ENCODE measurements at places on chromosomes 1 and 21.
A peak's percentile ranks its signal among the peaks of the same experiment; 100 is the strongest.

DNA sequence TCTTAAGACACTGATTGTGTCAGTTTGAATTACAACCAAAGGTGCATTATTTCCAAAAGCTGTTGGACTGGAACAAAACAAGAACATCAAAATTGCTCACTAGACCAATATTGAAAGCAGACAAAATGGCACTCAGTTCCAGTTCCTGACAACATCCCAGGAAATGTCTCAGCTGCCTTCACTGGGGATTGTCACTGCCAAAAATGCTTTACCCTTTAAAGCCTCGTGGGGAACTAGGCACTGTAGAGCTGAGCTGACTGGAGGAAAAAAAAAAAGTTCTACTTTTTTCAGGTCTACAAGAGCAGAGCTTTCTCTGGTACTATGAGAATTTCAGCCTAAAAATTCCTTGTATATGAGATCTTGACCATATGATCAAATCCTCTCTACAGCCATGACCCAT, 21.9 kb downstream of the GPR52 start:
- DNase-seq, result no peak

GRCh38 chr1:182392050-182393028, 749 bp upstream of the GLUL start:
- DNase-seq, result no peak

DNA sequence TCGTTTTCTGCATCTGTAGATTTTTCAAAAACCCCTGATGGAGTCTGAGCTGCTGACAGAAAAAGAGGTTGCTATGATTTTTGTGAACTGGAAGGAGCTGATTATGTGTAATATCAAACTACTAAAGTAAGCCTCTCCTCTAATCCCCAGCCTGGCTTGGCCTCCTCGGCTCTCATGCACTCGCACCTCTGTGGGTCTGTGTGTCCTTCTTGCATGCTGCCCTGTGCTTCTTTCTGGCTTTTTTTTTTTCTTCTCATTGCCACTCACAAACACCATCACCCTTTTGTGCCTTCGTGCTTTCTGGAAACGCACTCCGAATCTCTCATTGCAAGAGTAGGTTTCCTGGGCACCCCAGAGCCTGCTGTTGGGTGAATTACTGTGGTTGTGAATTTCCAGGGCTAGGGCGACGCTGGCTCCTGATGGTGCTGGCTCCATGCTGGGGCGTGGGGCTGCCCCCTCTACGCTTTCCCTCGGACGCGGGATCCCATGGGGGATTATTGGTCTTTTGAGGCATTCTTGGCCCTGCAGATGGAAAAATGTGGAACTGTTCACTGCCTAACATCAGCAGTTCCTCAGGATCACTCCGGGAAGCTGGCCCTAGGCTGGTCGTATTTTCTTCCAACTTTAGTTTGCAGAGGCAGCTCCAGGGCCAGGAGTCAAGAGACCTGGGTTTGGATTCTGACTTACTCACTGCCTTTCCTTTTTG, 56.8 kb downstream of the ATP5PO start:
- DNase-seq, result no peak

DNA sequence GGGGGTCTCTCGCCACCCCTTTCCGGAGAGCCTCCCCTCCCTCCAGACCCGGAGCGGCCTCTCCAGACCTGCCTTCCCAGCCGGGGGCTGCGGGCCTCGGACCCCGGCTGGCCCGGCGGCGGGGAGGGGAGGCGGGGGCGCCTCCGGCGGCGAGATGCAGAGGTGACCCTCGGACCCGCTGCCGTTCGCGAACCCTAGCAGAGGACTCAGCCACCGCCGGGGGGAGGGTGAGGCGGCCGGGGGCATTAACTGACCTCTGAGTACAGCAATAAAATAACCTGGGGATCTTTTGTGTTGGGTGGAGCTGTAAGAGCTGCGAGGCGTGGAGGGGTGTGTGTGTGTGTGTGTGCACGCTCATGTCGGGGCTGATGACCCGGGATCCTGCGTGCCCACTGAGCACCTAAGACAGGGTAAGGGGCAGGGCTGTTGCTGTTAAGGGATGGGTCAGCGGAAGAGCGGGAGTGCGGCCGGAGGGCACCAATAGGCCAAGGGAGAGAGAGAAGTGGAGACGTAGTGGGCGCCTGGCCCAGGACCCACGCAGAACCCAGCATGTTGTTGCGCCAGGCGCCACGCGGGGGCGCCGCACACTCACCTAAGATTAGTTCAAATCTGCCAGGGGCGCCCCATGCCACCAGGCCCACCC, 6.3 kb downstream of the HAPLN2 start:
- peak; percentile 45 for DNase-seq

- DNase-seq, result no peak
Observed at GRCh38 chr21:36965720-36966065, 776 bp downstream of the HLCS start.

DNA sequence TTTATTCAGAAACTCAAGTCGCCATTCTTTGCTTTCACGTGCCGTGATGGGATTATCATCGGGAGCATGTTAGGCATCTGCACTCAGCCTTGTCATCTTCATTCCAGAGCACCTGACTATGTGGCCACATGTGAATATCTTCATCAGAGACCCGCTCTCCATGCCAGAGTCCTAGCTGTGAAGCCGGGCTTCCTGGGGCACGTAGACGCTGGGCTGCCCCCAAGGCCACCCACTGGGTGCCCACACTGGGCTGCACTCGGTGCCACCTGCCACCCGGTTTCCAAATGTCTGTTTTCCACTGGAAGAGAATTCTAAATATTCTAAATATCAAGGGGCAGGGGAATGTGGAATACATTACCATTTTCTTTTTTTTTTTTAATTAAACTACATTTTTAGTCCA, 43.8 kb downstream of the SLC37A1 start:
- no peak for DNase-seq

- DNase-seq, result no peak
Observed at GRCh38 chr1:197994907-197995407, 77.8 kb downstream of the LHX9 start.

GRCh38 chr1:11946647-11947046, 12.1 kb downstream of the PLOD1 start:
- DNase-seq, result no peak

- no peak for DNase-seq
Observed at GRCh38 chr1:51281807-51282206, 45.7 kb downstream of the RNF11 start.

GRCh38 chr1:170001266-170001665, 73.2 kb downstream of the KIFAP3 start:
- no peak for DNase-seq

DNA sequence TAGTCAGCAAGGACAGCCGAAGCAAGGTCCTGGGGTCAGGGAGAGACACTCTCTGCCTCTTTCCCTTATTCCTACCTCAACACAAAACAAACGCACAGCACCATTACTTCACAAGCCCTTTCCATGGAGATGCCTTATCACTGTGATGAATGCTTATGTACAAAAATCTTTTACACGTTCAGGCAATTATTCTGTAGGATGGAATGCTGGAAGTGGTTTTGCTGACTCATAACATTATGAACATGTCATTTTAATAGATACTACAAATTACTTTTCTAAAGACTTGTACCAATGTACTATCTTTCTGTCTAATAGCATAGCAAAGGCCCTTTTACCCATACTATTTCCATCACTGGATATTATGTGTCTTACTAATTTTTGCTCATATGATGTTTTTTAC, 98.4 kb downstream of the TTLL7 start:
- no peak for DNase-seq

- DNase-seq, result peak; percentile 69
Observed at GRCh38 chr21:41361786-41362604, at the start of gene MX2. Gene MX2, plus strand, starts transcription at chr21:41362027. Its CDS starts 14,880 bp downstream, at chr21:41376907.

DNA sequence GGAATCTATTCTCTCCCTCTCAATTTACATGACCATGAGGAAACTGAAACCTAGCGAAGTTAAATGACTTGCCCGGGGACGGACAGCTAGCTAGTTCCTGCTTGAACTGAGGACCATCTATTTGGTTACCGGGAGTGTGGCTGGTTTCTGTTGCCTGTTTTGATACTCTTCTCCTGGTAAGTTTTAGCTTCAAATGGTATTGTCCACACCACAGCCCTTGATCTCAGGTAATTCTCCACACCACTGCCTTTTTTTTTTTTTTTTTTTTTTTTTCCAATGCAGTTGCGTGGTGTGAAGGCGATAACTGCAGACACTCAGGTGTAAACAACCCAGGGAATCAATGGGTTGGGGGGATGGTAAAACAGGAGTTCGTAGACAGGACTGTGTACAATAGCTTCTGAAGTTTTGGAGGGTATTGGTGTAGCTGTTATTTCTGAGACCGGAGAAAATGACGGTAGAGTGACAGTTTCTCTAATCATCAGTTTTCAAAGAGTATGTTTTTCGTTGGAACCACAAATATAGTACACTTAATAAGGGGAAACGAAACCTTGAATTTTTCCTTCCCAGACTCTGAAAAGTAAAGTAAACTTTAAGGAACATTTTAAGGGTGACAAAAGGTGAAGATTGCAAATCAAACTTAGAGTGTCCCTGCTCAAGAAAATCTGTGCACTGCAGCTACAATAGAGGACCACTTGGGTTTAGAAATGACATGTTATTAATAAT, 125.3 kb upstream of the CACYBP start:
- no peak for DNase-seq

GRCh38 chr1:94801919-94802546, 18.1 kb upstream of the SLC44A3 start:
- no peak for DNase-seq

GRCh38 chr1:44559330-44559729, 115.0 kb downstream of the TMEM53 start:
- no peak for DNase-seq

GRCh38 chr1:98210064-98210463, 289.2 kb upstream of the DPYD start:
- no peak for DNase-seq

- DNase-seq, result no peak
Observed at GRCh38 chr1:119595606-119596005, 52.5 kb downstream of the ZNF697 start.

DNA sequence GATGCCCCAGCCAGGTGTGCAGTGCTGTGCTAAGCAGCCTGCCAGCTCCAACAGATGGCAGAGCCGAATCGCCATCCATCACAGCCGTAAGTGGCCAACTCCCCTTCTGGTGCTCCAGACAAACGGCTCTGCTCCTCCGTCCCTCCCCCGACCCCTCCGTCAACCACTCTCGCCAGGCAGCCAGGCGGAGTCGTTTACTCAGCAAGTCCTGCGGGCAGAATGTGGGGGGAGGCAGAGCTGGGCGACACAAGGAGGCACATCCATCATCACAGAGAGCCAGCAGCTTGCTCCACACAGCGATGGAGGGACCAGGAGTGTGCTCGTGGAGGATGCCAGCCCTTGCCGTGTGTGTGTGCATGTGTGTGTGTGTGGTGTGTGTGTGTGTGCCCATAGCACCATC, 206.6 kb upstream of the GRIK3 start:
- DNase-seq, result no peak

GRCh38 chr1:179677882-179678281, 65.2 kb upstream of the FAM163A start:
- DNase-seq, result no peak

DNA sequence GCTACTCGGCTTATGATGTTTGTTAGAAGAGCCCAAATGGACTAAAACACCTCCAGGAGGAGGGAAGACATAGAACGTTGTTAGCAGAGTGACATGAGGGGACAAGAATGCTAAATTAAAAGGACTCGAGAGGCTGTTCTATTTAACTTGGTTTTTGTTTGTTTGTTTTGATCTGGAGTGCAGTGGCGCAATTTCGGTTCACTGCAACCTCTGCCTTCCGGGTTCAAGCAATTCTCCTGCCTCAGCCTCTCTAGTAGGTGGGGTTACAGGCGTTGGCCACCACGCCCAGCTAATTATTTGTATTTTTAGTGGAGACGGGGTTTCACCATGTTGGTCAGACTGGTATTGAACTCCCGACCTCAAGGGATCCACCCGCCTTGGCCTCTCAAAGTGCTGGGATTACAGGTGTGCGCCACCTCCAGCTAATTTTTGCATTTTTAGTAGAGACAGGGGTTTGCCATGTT, 5.1 kb upstream of the HNRNPU start:
- no peak for DNase-seq

DNA sequence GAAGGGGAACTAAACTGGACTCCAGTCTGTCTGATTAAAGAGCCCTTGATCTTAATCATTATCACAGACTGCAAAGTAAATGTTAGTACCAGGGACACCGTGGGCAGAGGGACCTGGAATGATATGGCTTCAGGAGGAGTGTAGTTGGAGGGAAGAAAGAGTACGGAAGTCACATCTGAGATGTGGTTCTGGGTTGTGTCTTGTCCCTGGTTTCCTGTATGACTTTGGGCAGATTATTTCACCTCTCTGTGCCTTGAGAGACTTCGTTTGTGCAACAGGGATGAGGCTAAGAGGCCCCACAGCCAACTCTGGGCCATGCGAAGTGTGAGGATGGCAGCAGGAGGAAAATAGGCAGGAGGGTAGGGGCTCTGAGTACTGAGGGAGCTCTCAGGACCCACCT, 76.1 kb upstream of the SLC2A1 start:
- no peak for DNase-seq

DNA sequence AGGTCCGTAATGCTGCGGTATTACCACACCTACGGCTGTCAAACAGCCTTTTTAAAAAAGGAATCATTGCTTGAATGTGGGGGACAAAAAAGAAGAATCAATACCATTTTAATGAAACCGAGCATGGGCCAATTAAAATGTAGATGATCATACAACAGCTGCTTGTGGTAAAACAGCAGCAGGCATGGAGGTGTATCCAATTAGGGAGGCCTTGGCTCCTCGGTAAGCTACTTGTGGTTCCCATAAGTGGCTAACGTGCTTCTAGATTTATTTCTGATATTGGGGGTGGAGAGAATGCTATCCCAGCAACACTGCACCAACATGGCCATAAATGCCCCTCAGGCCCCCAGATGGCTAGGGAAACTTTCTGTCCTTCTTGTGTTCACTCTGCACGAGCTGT, 1.8 kb downstream of the PTPN14 start:
- no peak for DNase-seq

- DNase-seq, result no peak
Observed at GRCh38 chr1:26861286-26861701, 1.7 kb upstream of the SFN start.

DNA sequence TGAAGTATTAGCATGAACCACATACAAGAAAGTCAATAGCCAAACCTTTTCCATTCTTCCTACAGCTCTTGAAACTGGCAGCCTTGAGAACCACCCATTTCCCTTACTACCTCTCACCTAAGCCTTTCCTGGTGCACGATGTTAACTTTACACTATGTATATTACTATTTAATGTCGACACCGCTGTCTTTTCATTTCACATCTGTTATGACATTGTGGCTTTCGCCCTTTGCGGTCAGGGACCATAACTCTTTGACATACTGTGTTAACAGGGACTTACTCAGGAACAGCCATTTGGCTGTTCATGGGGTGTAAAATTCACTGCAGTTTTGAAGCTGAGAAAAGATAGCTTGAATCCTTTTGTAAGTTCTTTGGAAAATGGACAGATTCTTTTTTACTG, 21.1 kb upstream of the GPR88 start:
- no peak for DNase-seq
